Daoy (cell line): ENCODE measurements at places on chromosomes 2 and 18. TPM values are rescaled to one million over a fixed set of nuclear protein-coding genes. Genes with fewer than 3 reads are reported as not detected.

CD302 gene
- total RNA-seq, result 2.3 and 2.8 TPM in 2 replicates

PHOSPHO2 gene
- 10.4 and 12.2 TPM in 2 replicates for total RNA-seq

ANKRD30B gene
- total RNA-seq, result 0.23 TPM in 1 of 2 replicates, not detected in the other

LIMS2 gene
- total RNA-seq, result 0.51 TPM in 1 of 2 replicates, not detected in the other

SERPINB11 gene
- total RNA-seq, result not detected in 2 replicates

HNMT gene
- total RNA-seq, result 1.6 and 7.1 TPM in 2 replicates

GPR35 gene
- 0.33 and 1.1 TPM in 2 replicates for total RNA-seq

ICOS gene
- not detected in 2 replicates for total RNA-seq
